Motor neuron (in vitro differentiated cells): ENCODE measurements at places on chromosomes 2 and 18.
A peak's percentile ranks its signal among the peaks of the same experiment; 100 is the strongest.

DNA sequence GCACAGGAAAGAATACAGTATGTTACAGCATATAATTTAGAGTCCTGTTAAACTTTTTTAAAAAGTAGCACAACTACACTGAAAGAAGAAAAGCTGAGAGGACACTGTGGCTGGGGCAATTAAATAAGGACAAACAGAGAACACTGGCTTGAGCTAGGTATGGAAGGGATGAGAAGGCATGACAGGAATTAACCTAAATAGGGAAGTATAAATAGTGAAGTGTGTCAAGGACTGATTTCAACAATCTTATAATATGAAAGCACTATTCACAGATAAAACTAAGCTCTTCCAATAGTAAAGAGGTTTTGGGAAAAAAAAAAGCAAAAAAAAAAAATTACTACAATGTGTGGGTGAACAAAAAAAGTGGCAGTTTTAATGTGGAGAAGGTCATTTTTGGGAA, 45.5 kb downstream of the PPP3R1 start:
- ATAC-seq, result no peak

GRCh38 chr18:79538635-79539034, 141.0 kb upstream of the CTDP1 start:
- no peak for ATAC-seq

DNA sequence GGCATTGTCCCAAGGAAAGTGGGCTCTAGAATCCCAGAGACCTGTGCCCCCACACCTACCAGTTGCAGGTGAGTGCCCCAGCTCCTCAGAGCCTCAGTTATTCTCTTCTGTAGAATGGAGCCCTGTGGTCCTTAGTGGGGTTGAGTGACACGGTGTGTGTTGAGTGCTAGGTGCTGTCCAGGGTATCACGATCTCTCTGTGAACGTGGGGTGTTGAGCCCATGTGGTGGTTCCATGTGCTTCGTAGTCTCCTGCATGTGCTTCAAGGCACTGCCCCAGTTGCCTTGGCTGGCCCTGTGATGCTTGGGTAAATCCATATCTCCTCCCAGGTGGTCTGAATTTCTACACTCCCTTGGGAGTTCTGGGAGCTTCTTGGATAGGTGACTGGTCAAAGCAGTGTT, 54.9 kb downstream of the SH3RF3 start:
- ATAC-seq, result no peak

- ATAC-seq, result no peak
These were observed 86.1 kb downstream of the SLC25A12 start for GRCh38 chr2:171807831-171808393.

DNA sequence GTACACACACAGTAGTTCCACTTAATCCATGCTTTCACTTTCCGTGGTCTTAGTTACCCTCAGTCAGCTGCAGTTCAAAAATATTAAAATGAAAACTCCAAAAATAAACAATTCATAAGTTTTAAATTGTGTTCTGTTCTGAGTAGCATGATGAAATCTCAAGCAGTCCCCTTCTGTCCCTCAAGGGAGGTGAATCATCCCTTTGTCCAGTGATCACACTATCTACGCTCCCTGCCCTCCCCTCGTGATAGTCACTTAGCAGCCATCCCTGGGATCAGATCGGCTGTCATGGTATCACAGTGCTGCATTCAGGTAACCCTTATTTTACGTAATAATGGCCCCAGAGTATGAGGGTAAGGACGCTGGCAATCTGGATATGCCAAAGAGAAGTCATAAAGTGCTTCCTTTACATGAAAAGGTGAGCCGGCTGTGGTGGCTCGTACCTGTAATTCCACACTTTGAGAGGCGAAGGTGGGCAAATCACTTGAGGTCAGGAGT, 5.8 kb upstream of the RTN4 start:
- ATAC-seq, result peak; percentile 44

DNA sequence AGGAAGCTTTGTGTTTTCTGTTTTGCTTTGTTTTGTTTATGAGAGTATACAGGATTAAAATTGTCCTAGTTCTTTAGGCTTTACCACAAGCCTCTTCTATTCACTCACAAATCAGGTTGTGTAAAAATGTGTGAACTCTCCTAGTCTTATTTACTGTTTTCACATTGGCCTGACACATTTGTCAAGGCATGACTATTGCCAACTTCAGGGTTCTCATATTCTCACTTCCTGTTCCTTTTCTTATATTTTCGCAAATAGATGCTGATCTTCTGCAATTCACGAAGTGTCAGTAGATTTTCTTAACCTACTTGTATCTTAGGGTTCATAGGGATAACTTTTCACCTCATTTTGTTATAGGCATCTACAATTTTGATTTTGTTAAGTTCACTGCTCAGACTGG, 67.1 kb downstream of the CCDC102B start:
- ATAC-seq, result no peak

- ATAC-seq, result no peak
These were observed 61.0 kb downstream of the DAW1 start for GRCh38 chr2:227932403-227932802.

- ATAC-seq, result no peak
These were observed 71.3 kb upstream of the NYAP2 start for GRCh38 chr2:225328192-225328591.

DNA sequence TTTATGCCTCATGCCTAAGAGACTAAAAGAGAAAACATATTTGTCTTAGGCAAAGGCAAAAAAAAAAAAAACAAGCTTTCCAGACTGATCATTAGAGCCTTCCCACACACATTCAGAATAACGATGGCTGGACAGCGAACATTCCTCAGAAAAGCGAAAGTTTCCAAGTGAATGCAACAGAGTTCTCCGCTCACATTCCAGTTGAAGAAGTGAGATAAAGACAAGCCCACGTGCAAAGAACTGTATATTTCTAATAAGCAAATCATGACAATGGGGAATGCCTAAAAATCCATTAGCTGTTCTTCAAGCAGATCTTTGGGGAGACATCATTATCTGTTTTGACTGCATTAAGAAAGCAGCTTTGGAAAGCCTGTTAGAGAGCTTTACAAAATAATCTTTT, 347.9 kb downstream of the METTL4 start:
- no peak for ATAC-seq

DNA sequence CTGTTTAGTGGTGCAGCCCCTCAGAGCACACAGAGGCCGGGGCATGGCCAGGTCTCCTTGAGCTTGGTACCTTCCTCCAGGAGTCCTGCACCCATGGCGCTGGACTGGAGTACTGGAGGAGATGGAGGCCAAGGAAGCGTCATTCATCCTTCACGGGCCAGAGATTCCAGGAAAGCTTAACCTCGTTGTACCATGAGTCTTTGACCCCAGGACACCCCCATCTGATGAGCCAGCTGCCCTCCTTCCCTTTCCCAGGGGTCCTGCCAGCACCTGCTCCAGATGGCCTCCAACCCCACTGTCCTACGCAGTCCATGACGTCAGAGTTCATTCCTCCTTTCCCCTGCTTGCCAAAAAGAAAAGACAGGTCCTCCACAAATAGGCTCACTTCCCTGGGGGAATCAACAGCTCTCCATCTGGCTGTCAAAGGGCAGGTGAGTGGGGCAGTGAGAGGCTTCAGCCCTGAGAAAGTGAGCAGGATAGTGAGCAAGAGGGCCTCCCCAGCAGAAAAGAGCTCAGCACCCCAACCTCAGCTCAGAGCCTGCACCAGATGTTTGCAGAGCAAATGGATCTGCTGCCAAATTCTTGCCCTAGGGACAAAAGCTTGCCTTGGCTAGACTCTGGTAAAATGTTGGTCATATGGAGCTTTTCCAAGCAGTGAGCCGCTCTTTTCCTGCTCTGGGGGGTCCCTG, 4.5 kb upstream of the NPPC start:
- no peak for ATAC-seq

GRCh38 chr2:136282251-136282650, 164.3 kb upstream of the CXCR4 start:
- no peak for ATAC-seq

GRCh38 chr2:159553727-159554126, 62.6 kb downstream of the BAZ2B start:
- no peak for ATAC-seq

DNA sequence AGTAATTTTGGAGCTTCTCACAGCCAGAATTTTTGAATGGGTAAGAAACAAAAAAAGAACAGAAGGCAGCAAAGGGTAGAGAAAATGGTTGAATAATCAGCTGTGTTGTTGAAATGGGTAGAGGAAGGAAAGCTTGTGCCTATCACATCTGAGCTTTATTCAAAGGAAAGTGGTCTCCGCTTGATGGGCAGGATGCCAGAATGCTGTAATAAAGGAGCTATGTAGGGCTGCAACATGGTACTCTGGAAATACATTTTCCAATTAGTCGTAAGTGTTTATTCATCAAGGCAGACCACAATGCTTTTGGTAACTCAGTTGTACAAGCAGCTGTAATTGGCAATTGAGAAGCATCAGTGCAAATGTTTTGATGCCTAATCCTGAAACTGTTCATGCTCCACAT, 196.9 kb downstream of the ICOS start:
- ATAC-seq, result no peak

DNA sequence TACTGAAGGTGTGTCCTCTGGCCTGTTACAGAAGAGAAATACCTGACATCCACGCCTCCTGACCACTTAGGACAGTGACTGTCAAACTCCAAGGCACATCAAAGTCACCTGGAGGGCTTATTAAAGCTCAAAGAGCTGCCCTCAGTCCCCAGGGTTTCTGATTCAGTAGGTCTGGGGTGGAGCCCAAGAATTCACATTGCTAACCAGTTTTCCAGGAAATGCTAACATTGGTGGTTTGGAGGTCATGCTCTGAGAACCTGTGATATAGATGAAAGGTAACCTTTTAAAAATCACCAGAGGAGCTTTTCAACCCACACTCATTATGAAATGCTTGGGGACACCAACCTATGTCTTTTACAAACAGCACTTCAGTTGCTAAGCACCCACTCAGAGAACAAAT, 172.3 kb downstream of the ALK start:
- no peak for ATAC-seq
